ENCODE measurements at places on chromosomes 5 and 9.

DNA sequence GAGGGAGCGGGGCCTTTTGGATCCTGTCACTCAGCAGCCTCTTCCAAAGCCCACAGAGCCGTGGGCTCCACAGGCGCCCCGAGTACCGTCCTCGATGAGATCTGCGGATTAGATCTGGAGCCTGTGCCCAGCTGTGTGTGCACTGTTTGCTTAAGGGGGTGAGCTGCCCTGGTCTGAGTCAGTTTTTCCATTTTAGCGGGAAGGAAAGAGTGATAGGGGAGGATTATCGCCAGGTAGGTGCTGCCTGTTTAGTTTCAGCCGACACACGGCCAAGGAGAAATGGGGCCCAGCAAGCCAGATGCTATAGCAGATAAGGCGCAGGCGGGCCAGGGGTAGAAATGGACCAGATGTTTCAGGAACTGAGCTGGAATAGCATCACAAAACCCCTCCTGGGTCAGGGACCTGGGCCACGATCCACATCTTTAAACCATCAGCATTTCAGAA, 18.1 kb downstream of the COL5A1 start:
- no peak for DNase-seq

DNA sequence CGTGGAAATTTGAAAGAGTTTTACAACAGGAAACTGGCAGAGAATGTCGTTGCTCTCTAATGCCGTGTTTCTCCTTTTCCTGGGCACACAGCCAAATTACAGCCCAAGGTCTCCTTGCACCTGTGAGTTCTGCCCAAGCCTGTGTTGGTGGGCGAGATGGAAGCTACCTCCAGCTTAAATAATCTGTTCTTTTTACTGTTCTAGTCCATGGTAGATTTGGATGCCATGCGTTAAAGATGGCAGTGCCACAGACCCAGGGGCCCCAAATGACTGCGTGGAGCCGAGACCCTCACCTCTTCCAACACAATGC, 92.6 kb upstream of the IRX4 start:
- DNase-seq = no peak

- peak; percentile 81 for DNase-seq
These were observed 580 bp upstream of the DUSP1 start for GRCh38 chr5:172771439-172772111.

DNA sequence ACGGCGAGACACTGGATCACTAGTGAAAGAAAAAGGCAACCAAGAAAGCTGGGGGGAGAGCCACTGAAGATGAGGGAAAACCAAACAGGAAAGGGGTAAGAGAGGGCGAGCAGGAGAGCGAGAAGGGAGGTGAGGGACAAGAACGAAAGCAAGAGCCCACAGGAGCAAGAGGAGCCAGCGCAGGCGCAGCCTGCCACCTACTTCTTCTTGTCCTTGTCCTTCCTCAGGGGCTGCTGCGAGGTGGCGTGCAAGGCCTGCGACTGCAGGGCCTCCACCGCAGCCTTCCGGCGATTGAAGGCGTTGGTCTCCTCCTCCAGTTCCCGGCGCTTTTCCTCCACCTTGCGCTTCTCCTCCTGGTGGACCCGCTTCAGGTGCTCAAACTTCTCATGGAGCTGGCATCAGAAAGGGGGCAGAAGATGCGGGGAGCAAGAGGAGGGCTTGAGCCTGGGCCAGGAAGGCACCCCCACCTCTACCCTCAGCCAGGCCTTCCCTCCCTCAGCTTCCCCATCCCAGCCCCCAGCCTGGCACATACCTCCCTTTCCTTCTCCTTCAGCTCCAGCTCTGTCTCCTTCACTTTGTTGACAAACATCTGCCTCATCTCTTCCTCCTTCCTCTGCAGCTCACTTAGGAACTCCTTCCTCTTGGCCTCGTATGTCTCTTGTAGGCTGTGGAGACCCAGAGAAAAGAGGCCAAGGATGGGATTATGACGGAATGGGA, 13.5 kb downstream of the CCNI2 start:
- DNase-seq = no peak

- DNase-seq = no peak
These were observed 80.0 kb downstream of the TMEM161B start for GRCh38 chr5:88188458-88189132.

DNA sequence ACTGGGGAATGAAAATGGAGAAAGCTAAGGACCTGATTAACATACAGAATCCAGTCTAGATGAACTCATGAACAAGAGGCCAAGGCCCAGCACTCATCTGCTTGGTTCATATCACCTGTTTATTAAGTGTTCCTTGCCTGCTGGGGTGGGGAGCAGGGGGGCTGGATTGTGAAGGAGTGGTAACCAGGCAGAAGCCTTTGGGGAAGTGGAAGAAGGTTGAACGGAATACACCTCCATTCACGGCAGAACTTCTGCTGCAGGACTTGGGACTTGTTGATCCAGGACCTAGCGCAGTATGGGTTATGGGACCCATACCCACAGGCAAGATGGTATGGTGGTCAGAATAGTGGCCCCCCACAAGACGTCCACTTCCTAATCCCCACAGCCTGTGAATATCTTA, 8.8 kb upstream of the SEPTIN8 start:
- DNase-seq = no peak

DNA sequence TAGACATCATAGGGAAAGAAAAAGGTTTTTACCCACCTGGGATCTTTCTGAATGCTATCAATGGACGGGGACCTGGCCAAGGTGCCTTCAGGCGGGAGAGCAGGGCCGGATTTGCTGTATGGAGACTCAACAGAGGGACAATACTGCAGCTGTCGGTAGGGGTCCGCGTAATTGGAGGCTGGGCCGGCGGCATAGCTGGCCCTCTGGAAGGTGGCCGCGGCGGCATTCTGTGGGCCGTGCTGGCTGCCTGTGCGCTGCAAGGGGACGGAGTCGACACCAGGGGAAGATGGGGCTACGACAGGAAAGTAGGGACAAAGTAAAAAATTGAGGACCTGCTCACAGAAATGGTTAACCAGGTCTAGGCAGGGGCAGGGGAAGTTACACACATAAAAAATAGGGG, 557.9 kb downstream of the CTNND2 start:
- no peak for DNase-seq

- no peak for DNase-seq
These were observed 70.0 kb upstream of the KLF4 start for GRCh38 chr9:107559494-107560086.

DNA sequence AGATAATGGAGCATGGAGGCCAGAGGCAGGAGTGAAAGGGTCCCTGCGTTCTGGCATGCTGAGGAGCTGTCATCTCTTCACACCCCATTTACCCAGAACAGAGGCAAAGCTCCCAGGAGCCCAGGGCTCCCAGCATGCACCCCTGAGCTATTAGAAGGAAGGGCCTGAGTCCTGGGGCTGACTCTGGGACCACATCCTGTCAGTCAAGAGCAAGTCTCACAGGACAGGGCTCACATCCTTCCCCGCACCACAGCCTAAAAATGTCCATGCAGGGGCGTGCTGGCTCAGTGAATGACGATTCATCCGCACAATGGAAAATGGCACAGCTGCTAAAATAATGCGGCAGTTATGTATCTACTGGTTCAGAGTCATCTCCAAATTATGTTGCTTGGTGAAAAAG, 31.4 kb downstream of the CAMK2A start:
- DNase-seq = no peak

DNA sequence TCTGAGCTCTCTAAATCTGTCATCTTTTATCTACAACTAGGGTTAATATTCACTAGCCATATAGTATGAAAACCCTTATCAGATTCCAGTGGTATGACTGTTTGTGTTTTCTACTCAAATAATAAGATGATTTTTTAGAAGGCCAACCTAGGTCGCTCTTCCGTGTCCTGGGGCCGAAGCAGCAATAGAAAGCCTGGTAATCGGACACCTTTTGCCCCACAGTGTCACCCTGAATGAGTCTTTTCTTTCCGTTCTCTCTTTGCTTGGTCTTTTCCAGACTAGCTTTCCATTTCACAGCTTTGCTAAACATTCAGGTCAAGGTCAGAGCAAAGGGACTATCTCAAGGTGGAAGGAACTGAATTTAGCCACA, 243.3 kb upstream of the ANKRD55 start:
- DNase-seq = no peak

DNA sequence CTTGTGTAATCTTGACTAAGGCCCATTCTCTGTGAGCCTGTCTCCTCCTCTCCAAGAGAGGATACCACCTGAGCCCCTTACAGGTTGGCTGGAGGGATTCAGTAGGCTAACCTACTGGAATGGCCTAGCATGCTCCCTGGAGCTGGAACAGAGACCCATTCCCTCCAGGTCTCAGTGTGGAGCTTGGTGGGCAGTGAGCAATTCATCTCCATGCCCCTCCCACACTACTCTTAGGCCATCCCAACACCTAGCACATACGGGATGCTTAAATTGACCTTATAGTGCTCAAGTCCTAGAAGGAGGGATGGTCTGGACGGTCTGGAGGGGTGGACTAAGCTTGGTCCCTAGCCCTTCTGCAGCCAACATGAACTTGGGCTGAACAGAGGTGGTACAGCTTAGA, 75.6 kb downstream of the CRB2 start:
- no peak for DNase-seq

DNA sequence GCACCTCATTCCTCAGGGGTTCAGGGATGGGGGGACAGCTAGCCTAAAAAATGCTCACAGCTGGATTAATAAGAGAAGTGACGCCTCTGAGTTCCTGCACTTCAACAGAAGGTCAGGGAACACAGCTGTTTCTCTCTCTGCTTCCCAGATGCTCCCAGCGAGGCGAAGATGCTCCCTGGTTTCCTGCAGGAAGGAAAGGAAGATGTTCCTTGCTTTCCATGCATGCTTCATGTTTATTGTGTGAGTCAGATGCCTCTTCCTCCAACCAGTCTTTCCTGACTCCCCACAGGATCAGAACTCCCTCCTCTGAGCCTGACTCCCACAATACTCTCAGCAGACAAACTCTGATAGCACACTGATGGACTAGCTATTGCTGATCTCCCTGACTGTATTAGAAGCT, 71.9 kb downstream of the MFAP3 start:
- DNase-seq = no peak

DNA sequence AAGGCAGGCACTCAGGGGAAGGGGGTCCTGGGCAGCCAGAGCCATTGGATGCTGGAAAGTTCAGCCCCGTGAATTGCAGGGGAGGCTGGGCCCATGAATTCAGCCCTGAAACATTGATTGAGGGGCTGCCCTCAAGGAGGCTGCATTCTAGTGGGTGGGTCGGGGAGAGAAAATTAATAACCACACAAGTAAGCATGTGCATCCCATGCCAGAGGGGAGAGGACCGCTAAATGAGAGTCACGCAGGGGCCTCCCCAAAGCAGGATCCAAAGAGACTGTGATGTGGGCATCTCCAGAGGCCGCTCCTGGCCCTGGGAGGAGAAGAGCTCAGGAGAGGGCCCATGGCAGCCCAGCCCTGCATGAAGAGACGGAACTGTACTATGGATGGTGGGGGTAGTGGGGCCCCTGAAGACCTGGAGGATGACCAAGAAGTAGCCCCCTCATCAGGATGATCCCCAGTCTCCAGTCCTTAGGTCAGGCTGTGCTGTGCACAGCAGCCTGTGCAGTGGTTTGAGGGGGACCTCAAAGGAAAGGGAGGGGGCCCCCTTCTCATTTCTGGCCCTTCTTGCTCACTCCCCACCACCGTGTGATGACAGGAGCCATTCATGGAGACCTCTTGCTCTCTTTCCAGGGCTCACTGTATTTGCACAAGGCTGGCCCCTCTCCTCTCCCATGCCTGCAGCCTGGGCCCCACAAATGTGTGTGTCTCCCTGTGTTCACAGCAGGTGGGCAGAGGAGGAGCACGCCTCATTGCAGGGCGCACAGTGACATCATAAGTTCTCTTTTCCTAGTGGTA, 233.6 kb upstream of the IRX1 start:
- DNase-seq = no peak

DNA sequence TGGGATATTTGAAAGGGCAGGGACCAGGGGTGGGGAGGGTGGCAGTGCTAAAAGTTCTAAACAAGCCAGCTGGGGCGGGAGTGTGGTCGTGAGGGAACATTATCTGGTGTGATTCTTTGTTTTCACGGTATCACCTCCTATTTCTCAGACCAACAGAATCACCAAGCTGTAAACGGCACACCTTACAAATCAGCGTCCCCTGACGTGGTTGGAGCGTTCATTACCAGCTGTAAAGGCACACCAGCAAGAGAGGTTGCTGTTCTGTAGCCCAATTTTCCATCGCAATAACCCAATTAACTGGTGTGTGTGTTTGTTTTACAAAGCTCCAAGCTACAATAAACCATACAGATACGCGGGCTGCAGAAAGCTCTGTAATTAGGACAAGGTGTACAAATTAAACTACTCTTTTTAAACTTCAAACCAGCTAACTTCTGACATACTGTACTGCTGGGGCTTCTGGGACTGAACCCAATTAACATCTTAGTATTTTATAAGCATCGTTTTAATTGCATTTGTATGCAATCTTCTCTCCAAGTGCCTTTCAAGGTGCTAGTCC, 303.6 kb upstream of the CLINT1 start:
- DNase-seq = no peak

GRCh38 chr9:2230362-2230761, 215.2 kb downstream of the SMARCA2 start:
- no peak for DNase-seq

DNA sequence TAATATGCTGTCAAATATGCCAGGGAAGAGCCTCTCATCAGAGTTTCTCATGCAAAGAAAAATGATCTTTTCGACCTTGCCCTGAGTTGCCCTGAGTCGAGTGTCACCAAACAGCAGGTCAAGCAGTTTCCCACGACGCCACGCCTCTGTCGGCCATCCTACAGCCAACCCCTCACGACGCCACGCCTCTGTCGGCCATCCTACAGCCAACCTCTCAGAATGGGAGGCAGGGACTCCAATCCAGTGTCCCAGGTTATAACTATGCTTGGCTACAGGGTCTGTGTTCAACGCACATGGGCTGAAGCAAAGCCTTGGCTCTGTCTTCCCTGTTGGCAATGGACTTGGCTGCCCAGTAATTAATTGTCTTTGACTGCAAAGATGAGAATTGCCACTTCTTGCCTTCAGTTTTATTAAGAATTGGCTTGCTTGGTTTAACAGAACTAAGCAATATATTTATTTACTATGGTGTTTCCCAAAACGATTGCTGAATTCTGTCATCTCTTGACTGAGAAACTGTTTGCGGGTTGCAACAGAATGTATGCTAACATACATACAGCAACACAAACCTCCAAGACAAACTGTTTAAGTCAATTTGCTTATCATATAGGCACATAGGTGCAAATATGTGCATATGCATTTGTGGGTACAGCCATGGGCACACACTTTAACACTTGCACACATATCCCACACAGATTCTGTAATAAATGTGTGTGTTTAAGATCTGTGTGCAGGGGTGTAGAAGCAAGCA, 352.9 kb downstream of the GLIS3 start:
- no peak for DNase-seq

DNA sequence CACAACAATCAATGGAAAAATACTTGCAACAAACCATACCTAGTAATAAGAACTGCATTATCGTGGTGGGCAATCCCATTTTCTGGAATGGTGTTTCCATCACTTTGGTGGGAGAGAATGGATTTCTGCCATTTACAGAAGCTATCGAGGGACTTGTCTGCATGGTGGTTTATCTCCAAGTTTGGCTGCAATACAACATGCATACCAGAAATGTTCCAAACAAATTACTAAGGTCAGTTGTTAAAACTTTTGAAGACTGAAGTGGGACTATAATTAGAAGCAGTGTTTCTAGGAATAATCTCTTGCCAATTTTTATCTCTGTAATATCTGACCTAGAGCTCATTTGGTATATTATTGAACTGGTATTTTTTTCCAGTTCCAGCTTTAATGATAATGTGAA, 30.3 kb downstream of the ADAMTS6 start:
- no peak for DNase-seq

GRCh38 chr5:71937921-71938698, 169.2 kb upstream of the MAP1B start:
- no peak for DNase-seq

- no peak for DNase-seq
These were observed 30.6 kb upstream of the ANKRD33B start for GRCh38 chr5:10533226-10533625.

- no peak for DNase-seq
These were observed 156.6 kb upstream of the SPRY4 start for GRCh38 chr5:142481410-142481809.

Data from memory B cell (primary cell).